ENCODE measurements at places on chromosomes 11 and 22. TPM values are rescaled to one million over a fixed set of nuclear protein-coding genes. Genes with fewer than 3 reads are reported as not detected.

Gene SMIM35
- not detected for total RNA-seq

Gene BRD1
- total RNA-seq = 19.9 TPM

Gene NELL1
- total RNA-seq = not detected

Gene POGLUT3
- 27.2 TPM for total RNA-seq

Gene CNGA4
- under 0.01 TPM for total RNA-seq

Gene SPINDOC
- total RNA-seq = 24.2 TPM

Gene ZNF408
- total RNA-seq = 14.5 TPM

Gene MAPK11
- 19.8 TPM for total RNA-seq

Gene MUC2
- not detected for total RNA-seq

Gene NRIP3
- 16.9 TPM for total RNA-seq

Data from mesangial cell (primary cell).